ENCODE measurements at places on chromosomes 4 and X.

DNA sequence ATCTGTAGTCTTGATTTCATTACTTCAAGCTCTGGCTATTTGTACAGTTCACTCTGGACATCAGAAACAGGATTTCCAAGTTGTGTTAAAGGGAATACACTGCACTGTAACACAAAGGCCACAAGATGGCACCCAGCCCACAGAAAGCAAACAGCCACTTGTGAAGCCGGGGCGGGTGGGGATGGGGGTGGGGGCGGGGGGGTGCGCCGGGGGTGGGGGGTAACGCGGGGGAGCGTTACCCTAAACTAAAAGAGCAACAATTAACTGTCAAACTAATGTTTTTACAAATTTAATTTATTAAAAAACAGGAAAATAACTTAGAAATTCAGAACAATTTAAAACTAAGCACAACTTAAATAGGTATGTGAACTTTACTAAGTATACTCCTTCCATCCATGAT, 27.3 kb downstream of the PRDX4 start:
- DNase-seq = peak; percentile 73

GRCh38 chr4:157992038-157992705, 180.7 kb downstream of the GASK1B start:
- no peak for DNase-seq

DNA sequence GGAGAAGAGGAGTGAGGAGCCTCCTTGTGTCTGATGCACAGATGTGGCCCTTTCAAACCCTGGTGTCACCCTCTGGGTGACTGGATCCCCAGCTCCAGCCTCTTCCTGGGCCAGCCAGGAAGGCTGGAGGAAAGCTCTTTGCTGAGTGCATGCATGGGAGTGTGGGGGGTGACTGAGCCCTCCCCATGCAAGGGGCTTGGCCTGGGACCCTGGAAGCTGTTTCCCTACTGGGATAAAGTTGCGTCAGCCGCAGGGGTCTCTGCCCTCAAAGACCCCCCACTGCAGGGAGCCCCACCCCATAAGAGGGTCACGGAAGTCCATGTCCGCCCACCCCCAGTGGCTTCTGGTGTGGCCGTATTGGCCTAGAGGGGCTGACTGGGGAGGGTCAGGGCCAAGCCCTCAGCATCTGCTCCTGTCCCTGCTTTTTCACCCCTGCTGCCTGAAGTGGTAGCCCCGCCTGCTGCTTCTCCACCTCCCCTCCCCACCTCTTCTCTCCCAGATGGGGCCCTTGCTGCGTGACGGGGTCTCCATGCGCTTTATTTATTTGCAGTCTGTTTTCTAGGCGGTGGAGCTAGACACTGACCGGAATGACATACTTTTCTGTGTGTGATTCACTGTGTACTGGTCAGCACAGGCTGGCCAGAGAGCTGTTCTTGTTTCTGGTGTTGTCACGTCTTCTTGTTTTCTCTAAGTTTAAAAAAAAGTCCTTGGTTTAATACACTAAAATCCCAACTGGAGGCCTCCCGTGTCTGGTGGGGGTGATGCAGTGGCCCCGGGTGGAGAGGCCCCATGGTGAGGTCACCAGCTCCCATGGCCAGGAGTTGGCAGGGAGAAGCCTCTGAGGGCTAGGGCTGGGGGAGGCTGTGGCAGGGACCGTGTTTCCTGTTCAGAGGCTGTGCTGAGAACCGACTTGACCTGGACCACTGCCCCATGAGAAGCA, 3.6 kb downstream of the SMIM10L2A start:
- DNase-seq = no peak

DNA sequence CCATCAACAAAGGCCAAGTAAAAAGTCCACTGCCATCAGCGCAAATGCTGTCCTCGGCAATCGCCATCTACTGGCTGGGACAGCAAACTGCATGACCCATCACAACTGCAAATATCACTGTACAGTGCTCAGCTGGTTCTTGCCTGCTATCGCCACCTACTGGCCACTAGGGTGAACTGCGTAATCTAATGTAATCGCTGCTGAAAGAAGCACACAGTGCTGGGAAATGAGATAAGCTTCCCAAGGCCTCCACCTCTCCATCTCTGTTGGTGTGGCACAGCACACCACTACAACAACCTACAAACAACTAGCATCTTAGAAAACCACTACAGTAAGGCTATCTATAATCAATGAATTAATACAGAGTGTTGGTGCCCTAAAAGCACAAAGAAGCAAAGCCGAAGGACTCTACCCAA, 298.3 kb downstream of the TEX13A start:
- peak; percentile 57 for DNase-seq

All from Peyer's patch (tissue), 4 donors.